Lower lobe of right lung (tissue), 2 donors: ENCODE measurements at places on chromosomes 6 and 20. TPM values are rescaled to one million over a fixed set of nuclear protein-coding genes. Genes with fewer than 3 reads are reported as not detected.

Gene HINT3
- total RNA-seq = 28.3 TPM

Gene FBXL4
- total RNA-seq = 21.1 TPM

Gene RAB44
- 0.95 TPM for total RNA-seq

Gene ADGB
- total RNA-seq = 6.2 TPM

Gene CALHM5
- total RNA-seq = 1.9 TPM

- peaks cover 21% of the 10 kb centered on the region for H3K36me3 ChIP-seq
- H3K27me3 ChIP-seq = no peaks in the 10 kb centered on the region
- DNase-seq = no peak
These were observed 10.3 kb downstream of the GFRA4 start for GRCh38 chr20:3652676-3653596.

- H3K36me3 ChIP-seq = no peaks in the 10 kb centered on the region
- DNase-seq = no peak
- H3K4me1 ChIP-seq = no peaks in the 10 kb centered on the region
- no peak overlapping the region for H3K4me3 ChIP-seq
- no peaks in the 10 kb centered on the region for H3K27me3 ChIP-seq
- no peak overlapping the region for H3K27ac ChIP-seq
These were observed 17.2 kb upstream of the NOX3 start for GRCh38 chr6:155472886-155473285.

DNA sequence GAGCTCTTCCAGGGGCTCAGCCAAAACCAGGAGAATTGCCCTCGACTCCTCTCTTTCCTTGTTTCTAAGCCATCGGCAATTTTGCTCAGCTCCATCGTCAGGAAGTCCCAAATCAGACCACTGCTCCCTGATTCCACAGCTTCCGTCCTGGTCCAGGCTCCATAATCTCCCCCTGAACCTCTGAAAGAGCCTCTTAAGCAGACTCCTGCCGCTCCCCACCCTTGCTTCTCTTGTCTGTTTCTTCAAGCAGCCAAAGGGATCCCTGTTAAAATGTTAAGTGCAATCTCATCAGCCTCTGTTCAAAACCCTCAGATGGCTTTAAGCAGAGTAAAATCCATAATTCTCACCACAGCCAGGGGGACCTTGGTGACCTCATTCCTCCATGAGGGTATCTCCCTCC, 244.7 kb upstream of the SPTLC3 start:
- no peaks in the 10 kb centered on the region for H3K36me3 ChIP-seq
- H3K4me3 ChIP-seq = no peak overlapping the region
- DNase-seq = no peak
- H3K27ac ChIP-seq = no peak overlapping the region
- no peaks in the 10 kb centered on the region for H3K4me1 ChIP-seq
- no peaks in the 10 kb centered on the region for H3K27me3 ChIP-seq

DNA sequence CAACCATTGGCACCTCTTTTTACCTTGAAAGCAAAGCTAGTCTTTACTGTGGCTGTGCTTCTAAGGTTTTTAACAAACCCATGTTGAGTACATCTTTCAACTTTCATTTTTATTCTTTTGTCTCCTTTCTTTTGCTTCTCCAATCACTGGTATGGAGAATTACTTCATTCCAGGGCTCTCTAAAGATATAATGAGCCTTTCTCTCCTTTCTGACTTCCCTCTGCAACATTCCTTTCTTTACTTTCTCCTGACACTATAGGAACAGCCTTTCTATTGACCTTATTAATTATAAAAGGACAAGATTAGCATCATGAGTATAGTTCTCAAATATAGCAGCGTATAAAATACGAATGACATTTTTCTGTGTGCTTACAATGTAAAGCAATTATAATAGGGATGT, 23.1 kb upstream of the KIAA0408 start:
- no peak for DNase-seq
- H3K36me3 ChIP-seq = no peaks in the 10 kb centered on the region
- H3K27ac ChIP-seq = no peak overlapping the region
- no peak overlapping the region for H3K4me3 ChIP-seq

DNA sequence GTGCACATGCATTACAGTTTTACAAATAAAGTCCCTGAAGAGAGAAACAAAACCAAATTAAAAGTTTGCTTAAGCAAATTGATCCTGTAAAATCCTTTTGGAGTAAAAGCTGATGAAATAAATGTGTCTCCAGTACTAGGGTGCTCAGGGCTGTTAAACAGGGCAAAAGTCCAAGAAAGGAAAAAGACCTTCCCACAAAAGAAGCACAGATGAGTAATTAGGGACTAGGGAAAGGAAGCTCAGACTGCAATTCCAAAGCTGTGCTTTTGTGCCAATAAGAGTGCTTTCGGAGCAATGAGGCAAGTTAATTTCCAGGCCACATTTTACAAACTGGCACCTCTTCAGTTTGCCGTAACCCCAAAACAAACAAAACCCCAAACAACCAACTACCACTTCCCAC, 10.4 kb upstream of the RNF182 start:
- H3K4me3 ChIP-seq = no peak overlapping the region
- no peaks in the 10 kb centered on the region for H3K27me3 ChIP-seq
- no peaks in the 10 kb centered on the region for H3K36me3 ChIP-seq
- no peak for DNase-seq
- no peak overlapping the region for H3K27ac ChIP-seq

- no peak overlapping the region for H3K27ac ChIP-seq
- H3K4me3 ChIP-seq = no peak overlapping the region
- H3K36me3 ChIP-seq = peaks cover 7% of the 10 kb centered on the region
- H3K27me3 ChIP-seq = no peaks in the 10 kb centered on the region
- H3K4me1 ChIP-seq = peaks cover 4% of the 10 kb centered on the region
- DNase-seq = no peak
These were observed 43.7 kb downstream of the TRIM38 start for GRCh38 chr6:26006086-26006939.
